Fibroblast of skin of left biceps (primary cell): ENCODE measurements at places on chromosomes 1 and 21.
A peak's percentile ranks its signal among the peaks of the same experiment; 100 is the strongest.

- DNase-seq = no peak
Observed at GRCh38 chr1:84611091-84611490, 36.9 kb upstream of the CTBS start.

- no peak for DNase-seq
Observed at GRCh38 chr1:211370669-211371068, 44.0 kb downstream of the TRAF5 start.

DNA sequence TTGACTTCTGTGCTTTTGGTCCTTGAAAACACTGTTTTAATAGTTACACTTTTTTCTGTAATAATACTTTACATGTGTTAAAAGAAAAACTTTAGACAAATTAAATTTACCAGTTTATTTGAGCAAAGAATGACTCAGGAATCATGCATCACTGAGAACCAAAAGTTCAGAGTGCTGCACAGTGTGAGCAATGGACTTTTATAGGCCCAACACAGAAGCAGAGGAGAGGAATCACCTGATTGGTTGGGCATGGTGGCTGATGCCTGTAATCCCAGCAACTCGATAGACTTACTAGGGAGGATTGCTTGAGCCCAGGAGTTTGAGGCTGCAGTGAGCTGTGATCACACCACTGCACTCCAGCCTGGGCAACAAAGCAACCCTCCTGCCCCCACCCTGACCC, 29.3 kb downstream of the ZNF648 start:
- DNase-seq = no peak

GRCh38 chr1:241730031-241730430, 78.0 kb downstream of the WDR64 start:
- DNase-seq = no peak

DNA sequence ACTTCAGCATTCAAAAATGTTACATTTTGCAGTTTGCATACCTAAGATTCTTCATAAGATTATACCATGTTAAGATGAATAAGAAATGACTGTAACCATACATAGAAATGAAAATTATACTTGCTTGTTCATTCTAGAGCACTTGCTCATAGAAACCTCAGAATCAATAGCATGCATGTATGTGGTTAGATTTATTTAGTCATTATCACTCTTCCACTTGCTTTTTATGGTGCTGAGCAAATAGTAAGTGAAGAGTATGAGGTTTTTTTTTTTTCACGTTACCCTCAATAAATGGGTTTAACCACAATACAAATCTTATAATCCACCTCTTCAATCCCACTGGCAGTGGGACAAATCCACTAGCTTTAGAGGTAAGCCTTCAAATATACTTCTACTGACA, 84.7 kb downstream of the LRRC53 start:
- peak; percentile 32 for DNase-seq

DNA sequence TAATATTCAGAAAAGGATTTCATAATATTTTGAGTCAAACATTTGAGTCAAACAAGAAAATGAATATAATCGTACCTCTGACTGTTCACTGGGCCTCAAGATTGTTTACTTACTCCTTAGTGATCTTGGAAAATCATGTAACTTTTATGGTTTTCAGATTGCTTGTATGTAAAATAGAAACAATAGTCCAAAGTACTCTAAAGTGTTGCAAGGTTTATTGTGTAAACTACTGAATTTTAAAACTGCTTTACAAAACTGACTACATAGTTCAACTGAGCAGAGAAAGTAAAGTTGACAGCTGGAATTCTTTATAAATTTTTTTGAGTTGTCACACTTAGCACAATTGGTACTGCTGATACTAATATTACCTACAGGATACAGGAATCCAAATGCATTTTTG, 931.0 kb downstream of the NCAM2 start:
- DNase-seq = no peak

DNA sequence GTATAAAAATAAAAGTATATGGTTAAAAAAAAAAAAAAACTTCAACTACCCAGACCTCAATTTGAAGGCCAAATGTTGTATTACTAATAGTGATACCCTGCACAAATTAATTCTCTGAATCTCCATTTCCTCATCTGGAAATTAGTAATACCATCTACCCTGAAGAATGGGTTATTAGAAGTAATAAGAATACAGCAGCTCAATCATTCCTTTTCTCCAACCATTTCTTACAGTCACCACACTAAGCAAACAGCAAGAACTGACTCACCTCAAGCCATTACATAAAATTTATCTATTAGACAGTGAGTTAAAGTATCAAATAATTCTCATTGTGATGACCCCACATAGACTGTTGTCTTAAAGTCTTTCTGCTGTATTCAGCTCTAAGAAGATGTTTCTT, 39.6 kb downstream of the RERE start:
- no peak for DNase-seq

DNA sequence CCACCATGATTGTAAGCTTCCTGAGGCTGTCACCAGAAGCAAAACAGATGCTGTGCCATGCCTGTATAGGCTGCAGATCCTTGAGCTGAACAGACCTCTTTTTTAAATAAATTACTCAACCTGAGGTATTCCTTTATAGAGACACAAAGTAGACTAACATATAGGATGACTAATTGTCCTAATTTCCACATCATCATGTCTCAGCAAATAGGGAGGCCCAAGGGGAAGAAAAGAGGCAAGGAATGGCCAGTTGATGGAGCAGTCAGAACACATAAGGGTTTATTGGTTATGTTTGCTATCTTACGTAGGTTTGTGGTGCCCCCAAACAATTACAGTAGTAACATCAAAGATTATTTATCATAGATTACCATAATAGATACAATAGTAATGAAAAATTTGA, 126.2 kb downstream of the RASAL2 start:
- no peak for DNase-seq

DNA sequence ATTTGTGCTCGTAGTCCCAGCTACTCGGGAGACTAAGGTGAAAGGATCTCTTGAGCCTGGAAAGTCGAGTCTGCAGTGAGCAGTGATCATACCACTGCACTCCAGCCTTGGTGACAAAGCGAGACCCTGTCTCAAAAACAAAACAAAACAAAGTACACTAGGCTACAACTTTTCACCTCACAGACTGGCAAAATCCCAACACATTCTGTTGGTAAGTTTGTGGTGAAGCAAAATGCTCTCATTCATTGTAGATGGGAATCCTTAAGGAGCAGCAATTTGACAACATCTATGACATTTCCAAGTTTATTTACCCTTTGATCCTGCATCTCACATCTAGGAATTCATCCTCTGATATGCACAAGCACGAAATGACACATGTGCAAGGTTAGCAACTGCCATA, 20.2 kb upstream of the SLC1A7 start:
- no peak for DNase-seq

GRCh38 chr21:25925064-25925800, 190.5 kb downstream of the GABPA start:
- DNase-seq = no peak

DNA sequence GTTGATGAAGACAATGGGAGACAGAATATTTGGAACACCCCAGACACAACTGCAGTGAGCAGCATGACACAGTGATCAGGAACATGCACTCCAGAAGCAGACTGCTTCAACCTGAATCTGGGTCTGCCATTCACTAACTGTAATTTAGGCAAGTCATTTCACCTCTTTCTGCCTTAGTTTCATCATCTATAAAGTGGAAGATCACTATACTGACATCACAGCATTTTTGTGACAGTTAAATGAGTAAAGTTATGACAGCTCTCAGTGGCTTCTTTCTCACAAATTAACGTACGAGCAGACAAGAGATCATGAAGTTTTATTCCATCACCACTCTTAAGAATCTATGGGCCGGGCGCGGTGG, 14.3 kb downstream of the LRRC41 start:
- DNase-seq = no peak

DNA sequence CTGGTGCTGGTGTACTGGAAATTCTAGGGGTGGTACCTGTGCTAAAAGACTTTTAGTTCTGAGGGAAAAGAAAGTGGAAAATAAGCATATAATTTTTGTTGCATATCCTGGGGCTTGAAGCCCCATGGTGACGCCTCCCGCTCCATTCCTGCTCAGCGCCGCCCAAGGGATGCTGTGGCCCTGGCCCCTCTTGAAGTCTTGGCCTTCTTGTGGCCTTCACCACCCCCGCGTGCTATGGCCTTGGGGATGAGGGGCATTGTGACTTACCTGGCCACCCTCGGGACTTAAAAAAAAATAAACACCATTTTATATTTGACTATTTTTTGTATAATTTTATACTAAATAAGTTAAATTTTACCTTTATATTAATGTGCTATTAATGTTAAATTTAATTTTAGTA, 15.3 kb downstream of the IFI16 start:
- DNase-seq = no peak

GRCh38 chr1:222443566-222443965, 104.3 kb downstream of the HHIPL2 start:
- no peak for DNase-seq

- no peak for DNase-seq
Observed at GRCh38 chr1:24705260-24706073, 39.8 kb upstream of the CLIC4 start.

- no peak for DNase-seq
Observed at GRCh38 chr1:108009603-108010195, 44.7 kb upstream of the VAV3 start.

- DNase-seq = no peak
Observed at GRCh38 chr1:158153746-158154444, 26.8 kb upstream of the CD1D start.
